ENCODE measurements at places on chromosomes 7 and 10. TPM values are rescaled to one million over a fixed set of nuclear protein-coding genes. Genes with fewer than 3 reads are reported as not detected.

GRCh38 chr10:132667342-132668047, 118.5 kb downstream of the NKX6-2 start:
- ATAC-seq: peak; percentile 60

Gene AKR1C4
- total RNA-seq: not detected

Gene PRSS37
- 0.33 TPM for total RNA-seq

DNA sequence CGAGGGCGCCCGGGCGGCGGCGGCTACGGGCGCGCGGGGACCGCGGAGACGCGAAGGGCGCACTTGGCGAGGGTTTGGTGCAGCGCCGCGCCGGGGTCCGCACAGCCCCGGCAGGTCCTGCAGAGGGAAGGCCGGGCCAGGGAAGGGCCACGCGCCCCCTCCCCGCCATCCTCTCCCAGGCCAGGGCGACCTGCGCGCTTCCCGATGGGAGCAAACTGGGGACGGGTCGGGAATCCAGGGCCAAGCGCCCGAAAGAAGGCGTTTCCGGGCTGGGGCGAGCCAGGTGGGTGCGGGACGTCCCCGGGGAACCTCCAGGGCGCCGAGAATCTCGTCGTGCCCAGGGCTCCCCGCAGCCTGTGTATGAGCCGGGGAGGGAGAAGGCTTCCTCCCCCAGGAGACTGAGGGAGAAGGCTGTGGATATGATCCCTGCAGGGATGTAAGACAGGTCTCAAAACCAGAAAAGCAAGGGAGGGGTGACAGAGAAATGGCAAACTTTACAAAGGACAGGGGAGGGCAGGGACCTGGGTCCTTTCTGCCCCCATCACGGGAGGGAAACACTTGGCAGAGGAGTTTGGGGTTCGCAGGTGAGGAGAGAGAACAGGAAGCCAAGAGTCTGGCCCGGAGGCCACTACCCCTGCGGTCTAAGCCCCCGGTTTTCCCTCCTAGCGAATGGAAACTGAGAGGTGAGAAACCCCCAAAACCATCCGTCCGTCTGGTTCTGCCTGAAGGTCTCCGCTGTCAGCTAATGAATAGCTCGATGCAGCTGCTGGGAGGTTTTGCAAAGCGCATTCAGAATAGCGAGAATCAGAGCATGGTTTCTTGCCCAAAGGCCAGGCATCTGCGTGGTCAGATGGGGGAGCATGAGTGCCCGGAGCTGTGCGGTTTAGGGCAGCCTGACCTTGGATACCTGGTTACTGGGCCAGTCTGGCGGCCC, 674 bp downstream of the AMZ1 start:
- peak; percentile 58 for ATAC-seq

DNA sequence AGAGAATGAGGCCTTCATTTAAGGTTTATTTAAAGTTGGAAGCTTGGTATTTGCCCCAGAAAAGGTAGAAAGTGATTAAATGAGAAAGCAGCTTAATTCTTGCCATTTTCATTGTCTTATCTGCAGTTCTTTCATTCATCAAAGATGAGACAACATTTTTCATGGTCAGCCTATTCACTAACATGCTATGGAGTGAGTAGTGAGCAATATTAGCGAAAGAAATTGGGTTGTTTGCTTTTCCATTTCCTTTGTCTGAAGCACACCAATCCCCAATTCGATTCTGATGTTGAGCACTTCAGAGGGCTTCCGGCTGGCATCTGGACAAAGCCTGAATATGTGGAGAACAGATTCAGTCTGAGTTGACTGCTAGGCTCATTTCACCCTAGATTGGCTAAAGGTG, 317.2 kb downstream of the BBS9 start:
- no peak for ATAC-seq

Gene AKR1B1
- total RNA-seq: 104 TPM

Gene COBL
- total RNA-seq: 0.31 TPM

- no peak for ATAC-seq
Measured at GRCh38 chr7:148727501-148728278, 29.0 kb downstream of the CUL1 start.

GRCh38 chr7:29194594-29195427, at the start of gene CHN2:
CHN2 (plus strand) TSS chr7:29194775.
- peak; percentile 82 for ATAC-seq

GRCh38 chr7:3957472-3958108, 656.5 kb downstream of the SDK1 start:
- no peak for ATAC-seq

Gene FAM171A1
- 35.1 TPM for total RNA-seq

Gene CPEB3
- 7.3 TPM for total RNA-seq

DNA sequence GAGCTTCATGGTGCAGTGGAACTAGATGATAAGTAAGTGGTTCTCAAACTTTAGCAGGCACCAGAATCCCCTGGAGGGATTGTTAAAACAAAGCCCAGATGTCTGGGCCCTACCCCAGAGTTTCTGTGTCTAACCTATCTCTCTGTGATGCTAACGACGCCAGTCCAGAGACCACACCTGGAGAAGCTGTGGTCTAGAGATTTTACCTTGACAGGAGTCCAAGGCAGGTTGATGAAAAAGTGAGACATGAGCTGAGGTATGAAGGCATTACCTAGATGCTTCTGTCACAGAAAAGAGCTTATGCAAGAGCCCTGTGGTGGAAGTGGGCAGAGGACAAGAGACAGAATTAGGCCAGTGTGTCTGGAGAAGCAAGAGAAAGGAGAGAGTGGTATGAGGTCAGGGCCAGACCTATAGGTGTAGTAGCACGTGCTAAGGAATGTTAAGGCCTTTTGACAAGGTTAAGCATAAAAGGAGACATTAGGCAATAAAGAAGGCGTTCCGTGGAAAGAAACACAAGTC, 184.3 kb upstream of the TCF7L2 start:
- no peak for ATAC-seq

GRCh38 chr7:80635533-80635932, 2.9 kb upstream of the CD36 start:
- no peak for ATAC-seq

- no peak for ATAC-seq
Measured at GRCh38 chr10:102927311-102928010, 9.4 kb downstream of the CNNM2 start.

DNA sequence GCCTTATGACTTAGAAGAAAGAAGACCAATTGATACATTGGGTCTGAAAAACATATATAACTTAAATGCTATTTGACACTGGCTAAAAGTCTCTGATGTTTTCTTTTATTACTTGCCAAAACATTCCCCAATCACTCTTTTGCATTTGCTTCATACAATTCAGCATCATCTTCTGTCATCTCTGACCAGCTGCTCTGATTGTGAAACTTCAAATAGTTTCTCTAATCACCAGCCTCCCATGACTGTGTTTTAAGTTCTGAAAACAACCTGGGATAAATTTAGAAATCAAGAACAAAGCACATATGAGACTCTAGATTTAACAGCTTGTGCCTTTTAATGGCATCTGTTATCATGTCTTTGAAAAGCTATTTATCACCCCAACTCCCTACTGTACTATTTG, 208.4 kb upstream of the KCND2 start:
- no peak for ATAC-seq

Gene TAS2R41
- total RNA-seq: not detected

DNA sequence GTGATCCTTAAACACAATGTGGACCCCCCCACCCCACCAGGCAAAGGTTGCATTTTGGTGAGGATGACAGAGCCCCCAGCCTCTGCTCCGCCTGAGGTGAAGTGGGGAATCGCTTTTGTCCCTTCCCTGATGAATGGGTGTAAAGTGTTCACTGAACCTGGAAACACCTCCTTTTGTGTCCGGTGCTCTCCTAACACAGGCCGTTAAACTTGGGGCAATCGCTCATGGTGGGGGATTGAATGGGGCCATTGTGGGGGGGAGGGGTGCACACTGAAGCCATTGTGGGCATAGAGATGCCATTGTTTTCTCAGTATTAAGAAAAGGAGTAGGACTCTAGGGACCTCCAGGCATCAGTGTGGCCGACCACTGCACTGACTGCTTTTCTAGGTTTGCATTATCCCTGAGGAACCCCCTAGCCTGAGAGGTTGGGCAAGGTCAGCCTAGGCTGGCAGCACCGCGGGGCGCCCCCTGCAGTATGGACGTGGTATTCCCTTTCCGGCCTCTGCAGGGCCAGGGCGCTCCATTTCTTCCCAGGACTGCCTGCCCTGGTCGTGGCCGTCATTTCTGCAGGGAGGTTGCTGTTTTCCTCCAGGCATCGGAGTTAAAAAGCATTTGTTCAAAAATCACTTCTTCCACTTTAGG, 158.3 kb downstream of the TCF7L2 start:
- ATAC-seq: peak; percentile 70

Gene PIP
- total RNA-seq: not detected

Gene PRKCQ
- total RNA-seq: 0.13 TPM

Gene LAMB1
- 17.3 TPM for total RNA-seq

- ATAC-seq: no peak
Measured at GRCh38 chr10:71632896-71633600, 86.5 kb downstream of the C10orf105 start.

Gene HGF
- 0.56 TPM for total RNA-seq

Gene STEAP2
- 12.3 TPM for total RNA-seq

Gene HSPA14
- 28.7 TPM for total RNA-seq

GRCh38 chr7:73683056-73683787, at the start of the genes BUD23 and DNAJC30:
BUD23 (plus strand) TSS chr7:73683597; CDS start chr7:73683626, 29 bp downstream.
DNAJC30 (minus strand) TSS chr7:73683453; CDS start chr7:73683423, 30 bp downstream.
- peak; percentile 94 for ATAC-seq

- no peak for ATAC-seq
Measured at GRCh38 chr10:90587081-90587491, 270.8 kb downstream of the HTR7 start.

GRCh38 chr10:27659786-27660185, 85.8 kb downstream of the MKX start:
- no peak for ATAC-seq
